ENCODE measurements at places on chromosomes 11 and 22.

DNA sequence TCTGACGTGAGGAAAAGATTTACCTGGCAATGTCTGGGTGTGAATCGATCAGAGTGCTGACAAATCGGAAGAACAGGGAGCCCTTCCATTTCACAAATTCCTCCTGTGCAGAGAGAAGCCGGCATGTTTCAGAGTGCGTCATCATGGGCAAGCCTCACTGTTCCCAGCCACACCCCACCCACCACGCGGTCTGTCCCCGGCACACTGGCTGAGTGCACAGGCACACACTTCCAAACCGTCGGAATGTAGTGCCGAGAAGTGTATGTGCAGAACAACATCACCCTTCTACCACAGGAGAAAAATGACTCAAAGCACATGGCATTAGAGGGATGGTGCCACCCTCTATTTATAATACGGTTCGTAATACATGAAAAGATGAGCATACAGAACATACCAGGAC is 47.5 kb downstream of the NCAPD3 start:
- no peak for DNase-seq

- DNase-seq: peak; percentile 63
These were observed 1.5 kb downstream of the MAFF start for GRCh38 chr22:38203090-38203810.

DNA sequence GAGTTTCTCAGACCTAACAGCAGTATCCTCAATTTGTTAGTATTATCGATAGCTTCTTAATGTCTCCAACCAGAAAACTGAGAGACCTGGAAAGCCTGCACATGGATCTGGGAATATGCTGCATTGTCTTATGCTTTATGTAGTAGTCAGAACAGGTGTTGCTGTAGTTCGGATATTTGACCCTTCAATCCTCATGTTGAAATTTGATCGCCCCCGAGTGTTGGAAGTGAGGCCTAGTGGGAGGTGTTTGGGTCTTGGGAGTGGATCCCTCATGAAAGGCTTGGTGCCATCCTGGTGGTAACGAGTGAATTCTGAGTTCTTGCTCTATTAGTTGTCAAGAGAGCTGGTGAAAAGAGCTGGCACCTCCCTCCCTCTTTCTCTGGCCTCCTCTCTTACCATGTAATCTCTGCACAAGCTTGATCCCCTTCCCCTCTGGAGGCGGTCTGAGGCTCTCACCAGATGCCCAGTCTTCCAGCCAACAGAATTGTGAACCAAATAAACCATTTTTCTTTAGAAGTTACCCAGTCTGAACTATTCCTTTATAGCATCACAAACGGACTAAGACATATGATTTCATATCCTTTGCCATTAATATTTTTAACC is 227.1 kb downstream of the DDX10 start:
- no peak for DNase-seq

- no peak for DNase-seq
These were observed 6.9 kb downstream of the KCNC1 start for GRCh38 chr11:17741487-17741886.

DNA sequence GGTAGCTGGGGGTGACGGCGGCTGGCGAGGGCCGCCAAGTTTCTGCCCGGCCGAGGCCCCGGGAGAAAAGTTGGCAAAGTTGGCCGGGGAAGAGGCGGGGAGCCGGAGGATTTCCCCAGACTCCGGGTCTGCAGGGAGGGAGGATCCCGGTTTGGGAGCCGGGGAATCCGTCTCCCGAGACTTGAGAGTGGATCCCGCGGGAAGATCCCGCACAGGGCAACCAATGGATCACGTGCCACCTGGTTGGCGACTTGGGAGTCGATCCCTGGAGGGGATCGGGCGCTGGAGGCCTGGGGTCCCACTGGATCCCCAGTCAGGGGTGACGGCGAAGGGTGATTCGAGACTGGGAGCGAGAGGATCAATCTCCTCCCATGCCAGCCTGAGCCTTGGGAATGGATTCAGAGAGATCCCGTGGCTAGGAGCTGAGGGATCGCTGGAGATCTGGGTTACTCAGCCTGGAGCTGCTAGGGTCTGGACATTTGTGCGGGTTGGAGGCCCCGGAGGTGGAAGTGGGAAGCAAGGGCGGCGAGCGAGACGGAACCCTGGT is 394 bp downstream of the KIAA1671 start:
- DNase-seq: no peak

GRCh38 chr22:36153501-36154422 is 6.8 kb downstream of the APOL3 start:
- DNase-seq: no peak

GRCh38 chr22:27386186-27386585 is 415.4 kb downstream of the MN1 start:
- no peak for DNase-seq

- DNase-seq: no peak
These were observed 1284.0 kb downstream of the FAM181B start for GRCh38 chr11:81449588-81450156.

DNA sequence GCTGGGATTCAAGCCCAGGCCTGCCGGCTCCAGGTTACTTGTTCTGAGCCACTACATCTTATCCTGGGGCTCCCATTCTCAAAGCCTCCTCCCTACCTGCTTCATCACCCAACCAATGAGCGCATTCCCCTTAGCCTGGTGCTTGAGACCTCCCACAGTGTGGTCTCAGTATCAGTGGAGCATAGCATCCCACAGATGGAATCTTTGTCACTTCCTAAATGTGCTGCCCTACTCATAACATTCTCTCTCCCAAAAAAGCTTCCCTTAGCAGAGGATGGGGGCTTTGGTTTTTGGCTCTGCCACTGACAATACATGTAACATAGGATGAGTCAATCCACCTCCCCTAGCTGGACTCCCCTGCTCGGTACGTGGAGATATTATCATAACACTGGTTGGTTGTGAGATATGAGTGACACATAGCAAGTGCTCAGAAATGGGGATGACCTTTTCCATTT is 28.8 kb downstream of the TEAD1 start:
- DNase-seq: no peak

- no peak for DNase-seq
These were observed 90.5 kb upstream of the ALX4 start for GRCh38 chr11:44400431-44400830.

- no peak for DNase-seq
These were observed 133.4 kb downstream of the EHF start for GRCh38 chr11:34754171-34754823.

- no peak for DNase-seq
These were observed 4.9 kb upstream of the TMEM132A start for GRCh38 chr11:60919320-60919719.

DNA sequence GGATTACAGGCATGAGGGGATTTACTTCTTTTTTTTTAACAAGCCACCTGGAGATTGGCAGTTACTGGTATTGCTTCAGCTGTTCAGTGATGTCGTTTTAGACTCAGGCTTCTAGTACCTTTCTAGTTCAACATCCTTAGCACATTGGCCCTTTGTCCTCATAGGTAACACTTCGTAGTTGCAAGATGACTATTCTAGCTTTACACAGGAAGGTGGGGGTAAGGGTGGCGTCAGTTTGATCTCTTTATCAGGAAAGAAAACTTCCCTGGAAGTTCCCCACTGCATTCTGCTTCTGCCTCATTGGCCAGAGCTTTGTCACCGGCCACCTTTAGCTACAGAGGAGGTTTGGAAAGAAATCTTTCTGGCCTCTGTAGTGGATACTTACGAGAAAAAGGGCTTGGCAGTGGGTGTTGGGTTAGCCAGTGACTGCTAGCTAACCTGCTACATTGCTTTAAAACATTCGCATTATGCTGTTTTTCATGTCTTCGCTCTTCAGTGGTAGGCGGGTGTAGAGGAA is 40.7 kb downstream of the SFI1 start:
- DNase-seq: peak; percentile 81

DNA sequence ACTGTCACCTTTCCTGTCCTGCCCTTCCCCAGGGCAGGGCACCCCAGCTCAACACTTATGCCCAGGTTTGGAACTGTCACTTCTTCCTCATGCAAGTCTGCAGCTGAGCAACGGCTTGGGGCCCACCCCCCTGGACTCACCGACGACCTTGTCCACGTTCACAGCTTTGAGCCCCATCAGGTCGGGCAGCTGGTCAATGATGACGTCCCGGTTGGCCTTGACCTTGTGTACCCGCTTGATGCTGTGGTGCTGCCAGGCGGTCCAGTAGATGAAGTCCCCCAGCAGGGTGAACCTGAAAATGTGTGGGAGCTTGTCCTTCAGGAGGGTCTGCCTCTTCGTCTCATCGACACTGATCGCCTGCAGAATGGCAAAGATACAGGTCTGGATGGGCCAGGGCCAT is 135.0 kb downstream of the CRYBB2 start:
- no peak for DNase-seq

DNA sequence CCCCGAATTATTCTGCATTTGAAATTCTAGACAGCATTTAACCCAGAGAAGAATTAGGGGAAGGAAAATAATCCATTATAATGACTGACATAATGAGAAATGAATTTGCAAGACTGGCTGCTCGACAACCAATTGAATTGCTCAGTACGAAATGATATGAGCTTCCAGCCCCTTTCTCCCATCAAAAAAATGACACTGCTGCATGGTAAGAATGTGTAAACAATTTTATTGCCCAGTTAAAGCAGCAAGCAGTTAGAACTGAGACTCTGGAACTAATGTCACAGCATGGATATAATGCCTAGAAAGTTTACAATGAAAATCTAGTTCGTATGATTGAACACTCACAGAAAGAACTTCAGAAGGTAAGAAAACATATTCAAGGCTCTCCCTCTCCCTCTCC is 24.7 kb upstream of the PCF11 start:
- no peak for DNase-seq

- no peak for DNase-seq
These were observed 393.8 kb upstream of the SYN3 start for GRCh38 chr22:33451866-33452469.

- DNase-seq: no peak
These were observed 61.5 kb downstream of the BTG4 start for GRCh38 chr11:111450480-111451320.

DNA sequence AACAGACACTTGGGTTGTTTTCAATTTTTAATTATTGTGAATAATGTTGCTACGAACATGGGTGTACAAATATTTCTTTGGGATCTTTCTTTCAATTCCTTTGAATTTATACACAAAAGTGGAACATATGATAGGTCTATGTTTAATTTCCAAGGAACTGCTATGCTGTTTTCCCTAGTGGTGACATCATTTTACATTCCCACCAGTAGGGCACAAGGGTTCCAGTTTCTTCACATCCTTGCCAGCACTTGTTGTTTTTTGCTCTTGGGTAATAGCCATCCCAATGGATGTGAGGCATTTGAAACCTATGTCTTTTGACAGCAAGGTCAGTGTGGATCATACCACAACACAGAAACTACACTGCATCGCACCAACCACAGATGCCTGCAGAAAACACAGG is 41.8 kb upstream of the SCN3B start:
- DNase-seq: no peak

- DNase-seq: no peak
These were observed 1.6 kb downstream of the PRDM11 start for GRCh38 chr11:45147891-45148675.

DNA sequence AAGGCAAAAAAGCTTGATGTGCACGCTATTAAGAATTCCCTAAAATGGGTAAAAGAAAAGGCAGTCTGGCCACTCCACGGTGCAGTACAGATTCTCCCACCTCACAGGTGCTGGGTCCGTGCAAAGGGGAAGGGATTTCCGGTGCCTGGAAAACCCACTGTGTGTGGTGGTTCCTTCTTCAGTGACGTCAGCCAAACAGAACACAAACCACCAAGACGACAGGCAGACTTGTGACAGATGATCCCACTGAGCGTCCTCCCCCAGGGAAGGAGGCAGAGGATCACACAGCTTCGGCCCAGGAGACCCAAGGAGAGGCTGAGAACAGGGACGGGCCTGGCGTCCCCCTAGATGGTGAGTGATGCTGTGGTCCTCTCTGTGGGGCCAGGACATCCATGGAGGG is 18.6 kb downstream of the PHF21B start:
- no peak for DNase-seq

DNA sequence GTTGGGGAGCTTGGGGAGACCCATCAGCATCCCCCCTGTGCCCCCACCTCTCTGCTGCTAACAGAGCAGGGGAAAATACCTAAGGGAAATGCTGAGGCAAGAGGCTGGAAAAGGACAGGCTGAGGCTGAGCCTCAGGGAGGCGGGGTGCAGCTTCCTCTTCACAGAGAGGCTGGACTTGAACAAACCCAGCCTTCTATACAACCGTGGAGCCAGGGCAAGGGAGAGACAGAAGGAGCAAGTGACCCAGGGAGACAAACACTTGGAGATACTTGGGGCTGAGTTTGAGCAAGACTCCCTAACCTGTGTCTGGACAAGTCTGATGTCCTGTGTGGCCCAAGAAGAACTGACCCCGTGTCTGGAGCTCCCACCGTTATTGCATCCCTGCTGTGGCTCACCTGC is at the start of gene SLCO2B1:
SLCO2B1 (plus strand) TSS at position 229 of the 400 bp plus-strand sequence. CDS start 275 bp downstream, outside the sequence.
- no peak for DNase-seq

GRCh38 chr11:17604201-17604914 is 57.3 kb downstream of the OTOG start:
- no peak for DNase-seq

DNA sequence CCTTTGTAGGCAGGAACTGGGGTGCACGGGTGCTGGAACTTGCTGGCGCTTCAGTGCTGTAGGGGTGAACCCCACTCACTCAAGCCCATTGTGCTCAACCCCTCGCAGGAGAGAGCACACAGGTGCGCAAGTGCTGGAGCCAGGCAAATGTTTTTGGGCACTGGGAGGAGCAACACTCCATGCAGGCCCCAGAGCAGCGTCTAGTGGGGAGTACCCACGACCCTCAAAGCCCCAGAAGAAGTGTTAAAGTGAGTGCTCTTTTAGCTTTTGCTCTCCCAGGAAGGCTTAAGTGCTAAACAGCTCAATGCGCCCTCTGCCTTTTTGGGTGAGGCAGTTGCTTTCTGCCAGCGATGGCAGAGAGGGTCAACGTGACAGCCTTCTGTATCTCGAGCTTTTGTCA is 282.2 kb upstream of the ARHGAP42 start:
- DNase-seq: no peak

DNA sequence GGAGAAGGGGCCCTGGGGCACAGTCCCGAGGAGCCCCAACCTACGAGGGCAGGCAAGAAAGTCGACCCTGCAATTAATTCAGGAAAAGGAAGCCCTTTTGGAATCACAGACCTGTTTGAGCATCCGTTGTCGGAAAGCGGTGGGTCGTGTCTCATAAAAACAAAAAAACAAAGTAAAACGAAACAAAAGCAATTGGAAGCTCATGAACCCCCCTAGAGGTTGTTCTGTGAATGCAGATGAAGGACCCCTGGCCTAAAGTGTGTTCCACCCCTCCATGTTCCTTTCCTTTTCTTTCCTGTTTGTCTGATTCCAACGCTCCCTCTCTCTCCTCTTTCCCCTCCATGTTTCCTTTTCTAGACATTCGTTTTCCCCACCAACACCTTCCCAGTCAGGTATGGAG is 203.7 kb downstream of the GRIK4 start:
- no peak for DNase-seq

DNA sequence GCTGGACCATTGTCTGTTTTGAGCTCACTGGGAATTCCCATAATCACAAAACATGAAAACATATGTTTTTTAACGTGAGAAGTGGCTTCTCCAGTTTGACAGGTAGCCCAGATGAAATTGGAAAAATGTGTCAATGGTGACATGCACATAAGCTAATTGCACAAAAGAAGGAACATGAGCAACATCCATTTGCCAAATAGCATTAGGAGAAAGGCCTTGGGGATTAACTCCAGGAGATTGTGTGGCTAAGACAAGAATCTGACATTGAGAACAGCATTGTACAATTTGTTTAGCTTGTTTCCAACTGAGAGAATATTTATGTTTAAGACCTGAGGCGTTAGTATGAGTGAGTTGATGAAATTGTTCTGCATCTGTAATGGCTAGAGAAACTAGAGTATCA is 147.0 kb upstream of the API5 start:
- no peak for DNase-seq

- DNase-seq: no peak
These were observed 45.8 kb downstream of the IGLL1 start for GRCh38 chr22:23534201-23534850.

- DNase-seq: no peak
These were observed 27.4 kb downstream of the OPCML start for GRCh38 chr11:133504906-133505305.

Data from activated CD8-positive, alpha-beta T cell treated with anti-CD3 and anti-CD28 coated beads for 36 hours (primary cell).